Dermis microvascular lymphatic vessel endothelial cell (primary cell): ENCODE measurements at places on chromosomes 3 and 15. TPM values are rescaled to one million over a fixed set of nuclear protein-coding genes. Genes with fewer than 3 reads are reported as not detected.

Gene LARP6
- total RNA-seq, result 9.1 and 9.4 TPM in 2 replicates

Gene GHSR
- total RNA-seq, result not detected in 2 replicates

Gene TMEM207
- total RNA-seq, result not detected in 2 replicates

Gene OIP5
- total RNA-seq, result 3.3 and 8.3 TPM in 2 replicates

Gene LSMEM2
- total RNA-seq, result not detected in 2 replicates

Gene CRYBG3
- total RNA-seq, result 15.4 and 17.3 TPM in 2 replicates

Gene IL5RA
- not detected in 2 replicates for total RNA-seq

Gene ITGA11
- total RNA-seq, result 6.0 and 51.3 TPM in 2 replicates

Gene MAP4
- 41.2 and 53.1 TPM in 2 replicates for total RNA-seq

Gene PHLDB2
- total RNA-seq, result 35.2 and 49.4 TPM in 2 replicates

Gene TCTA
- 13.1 and 22.6 TPM in 2 replicates for total RNA-seq

Gene MYL3
- total RNA-seq, result 0.13 TPM in 1 of 2 replicates, not detected in the other

Gene TMIE
- total RNA-seq, result under 0.01 TPM in 1 of 2 replicates, not detected in the other

Gene PPP2R3A
- total RNA-seq, result 4.5 and 4.6 TPM in 2 replicates

Gene RNF123
- 18.4 and 28.6 TPM in 2 replicates for total RNA-seq

Gene GTPBP8
- total RNA-seq, result 26.4 and 29.1 TPM in 2 replicates

Gene BUB1B
- 8.5 and 20.2 TPM in 2 replicates for total RNA-seq

Gene THSD4
- 13.1 and 25.4 TPM in 2 replicates for total RNA-seq

Gene MEX3B
- 4.1 and 6.6 TPM in 2 replicates for total RNA-seq

Gene NLGN1
- total RNA-seq, result 0.51 and 0.63 TPM in 2 replicates

Gene FEZF2
- total RNA-seq, result not detected in 2 replicates

Gene GOLGA8S
- total RNA-seq, result 0.13 TPM in 1 of 2 replicates, not detected in the other
